ENCODE measurements at places on chromosomes 12 and 14.

- DNase-seq, result no peak
These were observed 23.7 kb downstream of the PRPF40B start for GRCh38 chr12:49646871-49647654.

DNA sequence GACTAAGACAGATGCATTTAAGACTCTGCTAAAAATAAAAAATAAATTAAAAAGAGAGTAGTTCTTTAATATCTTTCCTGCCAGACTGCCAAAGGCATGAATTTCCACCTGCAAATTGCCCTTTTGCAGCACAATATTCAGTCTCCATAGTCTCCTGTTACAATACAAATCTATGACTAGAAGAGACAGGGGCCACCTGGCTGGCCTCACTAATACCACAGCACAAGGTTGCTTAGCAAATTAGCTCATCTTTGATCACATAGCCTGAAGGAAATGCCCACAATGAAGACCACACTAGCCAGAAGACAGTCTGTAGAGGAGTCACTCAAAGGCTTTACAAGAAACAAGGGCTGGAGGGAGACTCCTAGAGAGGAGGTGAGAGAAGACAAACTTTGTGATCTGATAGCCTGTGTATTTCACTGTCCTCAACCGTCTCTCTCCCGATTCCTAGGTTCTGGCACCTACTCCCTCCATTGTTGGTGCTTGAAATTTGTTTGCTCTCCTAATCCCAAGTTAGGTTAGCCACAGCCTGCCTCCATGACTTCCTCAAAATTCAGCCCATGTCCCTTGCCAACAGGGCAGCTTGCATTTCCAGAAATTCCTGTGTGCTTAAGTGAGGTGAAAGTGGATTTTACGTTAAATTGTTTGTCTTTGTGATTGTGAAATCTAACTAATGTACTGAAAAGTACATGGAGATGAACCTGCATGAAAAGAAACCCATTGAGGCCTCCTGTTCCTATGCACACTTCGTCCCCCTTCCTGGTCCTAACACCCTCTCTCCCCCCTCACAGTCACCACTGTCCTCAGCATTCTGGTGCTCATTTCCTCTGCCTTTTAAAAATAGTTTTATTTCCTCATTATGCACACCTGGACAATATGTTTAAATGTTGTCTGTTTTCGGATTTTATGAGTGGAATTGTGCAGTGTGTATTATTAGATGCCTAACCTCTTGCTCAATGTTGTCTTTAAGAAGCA is 88.7 kb upstream of the PLXNC1 start:
- DNase-seq, result no peak

- DNase-seq, result no peak
These were observed 170.1 kb upstream of the FKBP4 start for GRCh38 chr12:2624543-2625288.

DNA sequence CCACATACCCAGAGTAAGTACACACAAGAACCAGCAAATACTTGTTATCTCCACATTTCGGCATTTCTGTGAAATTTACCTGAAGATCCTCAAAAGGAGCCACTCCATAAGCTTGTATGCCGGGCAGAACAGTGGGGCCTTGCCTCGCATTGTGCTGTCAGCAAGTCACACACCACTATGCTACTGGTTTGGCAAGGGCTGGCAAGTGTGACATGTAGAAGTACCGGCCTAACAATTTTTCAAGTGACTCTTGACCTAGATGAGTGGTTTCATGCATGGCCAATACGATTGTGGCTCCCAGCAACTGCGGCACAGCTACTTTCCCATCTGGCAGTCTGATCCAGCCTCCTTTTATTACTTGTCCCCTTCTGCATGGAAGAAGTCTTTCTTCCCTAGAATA is 69.8 kb downstream of the GAS2L3 start:
- no peak for DNase-seq

DNA sequence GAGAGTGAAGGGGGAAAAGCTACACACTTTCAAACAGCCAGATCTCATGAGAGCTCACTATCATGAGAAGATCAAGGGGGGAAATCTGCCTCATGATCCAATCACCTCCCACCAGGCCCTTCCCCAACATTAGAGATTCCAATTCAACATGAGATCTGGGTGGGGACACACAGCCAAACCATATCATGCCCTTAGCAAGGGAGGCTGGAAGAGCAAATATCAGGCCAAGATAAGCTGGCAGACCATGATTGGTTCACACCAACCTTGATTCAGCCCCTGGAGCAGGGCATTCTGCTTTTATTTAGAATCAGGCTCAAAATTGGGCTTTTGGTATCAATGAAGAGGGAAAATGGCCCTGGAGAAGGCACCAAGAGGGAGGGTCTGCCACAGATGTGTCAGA is 137.4 kb downstream of the PRKCH start:
- no peak for DNase-seq

GRCh38 chr12:75840994-75841355 is 190.6 kb downstream of the PHLDA1 start:
- DNase-seq, result no peak

DNA sequence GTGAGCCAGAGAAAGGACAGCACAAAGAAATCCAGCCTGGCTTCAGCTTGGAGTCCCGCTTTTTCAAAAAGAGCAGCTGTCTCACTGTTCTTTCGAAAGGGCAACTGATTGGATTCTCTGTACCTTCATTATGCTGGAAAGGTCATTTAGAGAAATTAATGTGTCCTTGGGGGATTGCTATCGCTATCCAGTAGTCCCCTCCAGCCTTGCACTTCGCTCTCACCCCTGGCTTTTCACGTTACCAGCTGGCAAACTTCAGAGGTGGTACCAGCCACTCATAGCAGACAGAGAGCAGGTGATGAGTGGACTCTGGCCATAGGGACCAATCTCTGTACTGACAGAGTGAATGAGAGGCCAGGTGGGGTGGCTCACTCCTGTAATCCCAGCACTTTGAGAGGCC is 11.8 kb upstream of the NUAK1 start:
- DNase-seq, result no peak

DNA sequence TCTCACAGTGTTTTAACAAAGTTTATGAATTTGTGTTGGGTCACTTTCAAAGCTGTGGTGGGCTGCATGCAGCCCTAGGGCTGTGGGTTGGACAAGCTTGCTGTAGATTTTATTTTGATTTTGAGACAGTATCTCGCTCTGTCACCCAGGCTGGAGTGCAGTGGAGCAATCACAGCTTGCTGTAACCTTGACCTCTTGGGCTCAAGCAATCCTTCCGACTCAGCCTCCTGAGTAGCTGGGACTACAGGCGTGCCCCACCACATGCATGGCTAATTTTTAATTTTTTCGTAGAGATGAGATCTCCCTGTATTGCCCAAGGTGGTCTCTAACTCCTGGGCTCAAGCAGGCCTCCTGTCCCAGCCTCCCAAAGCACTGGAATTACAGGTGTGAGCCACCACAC is 5.4 kb downstream of the MARK3 start:
- DNase-seq, result no peak

GRCh38 chr14:89773644-89774316 is 180.8 kb downstream of the EFCAB11 start:
- DNase-seq, result peak; percentile 21

DNA sequence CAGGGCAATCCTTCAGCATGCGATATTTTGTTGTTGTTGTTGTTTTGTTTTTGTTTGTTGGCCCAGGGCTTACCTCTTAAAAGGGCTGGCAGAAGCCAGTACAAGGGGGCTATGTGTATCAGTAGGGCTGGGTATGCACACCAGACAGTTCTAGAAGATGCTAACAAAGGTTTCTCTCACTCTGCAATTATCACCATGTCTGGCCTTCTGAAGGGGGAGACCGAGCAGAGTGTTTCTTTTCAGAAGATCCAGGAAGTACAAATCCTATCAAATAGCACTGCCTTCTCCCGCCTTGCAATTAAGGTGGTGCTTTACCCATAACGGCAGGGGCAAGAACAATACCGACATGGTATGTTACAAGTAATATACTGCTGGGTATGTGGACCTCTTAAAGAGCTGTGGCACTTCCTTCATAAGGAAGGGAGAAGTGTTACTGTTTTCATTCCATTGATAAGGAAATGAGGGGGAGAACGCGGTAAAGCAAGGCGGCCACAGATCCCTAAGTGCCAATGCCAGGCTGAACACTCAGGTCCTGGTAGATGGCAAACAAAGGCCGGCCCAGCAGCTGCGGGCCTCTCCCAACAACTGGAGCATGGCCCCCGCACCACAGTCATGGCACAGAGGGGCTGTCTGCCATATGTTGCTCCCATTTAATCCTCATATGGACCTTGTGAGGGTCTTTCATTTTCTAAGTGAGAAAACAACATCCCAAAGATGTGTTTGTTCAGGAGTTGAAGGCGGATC is 19.2 kb upstream of the CACNA2D4 start:
- no peak for DNase-seq

GRCh38 chr12:7784701-7785100 is 4.5 kb upstream of the NANOG start:
- DNase-seq, result no peak

DNA sequence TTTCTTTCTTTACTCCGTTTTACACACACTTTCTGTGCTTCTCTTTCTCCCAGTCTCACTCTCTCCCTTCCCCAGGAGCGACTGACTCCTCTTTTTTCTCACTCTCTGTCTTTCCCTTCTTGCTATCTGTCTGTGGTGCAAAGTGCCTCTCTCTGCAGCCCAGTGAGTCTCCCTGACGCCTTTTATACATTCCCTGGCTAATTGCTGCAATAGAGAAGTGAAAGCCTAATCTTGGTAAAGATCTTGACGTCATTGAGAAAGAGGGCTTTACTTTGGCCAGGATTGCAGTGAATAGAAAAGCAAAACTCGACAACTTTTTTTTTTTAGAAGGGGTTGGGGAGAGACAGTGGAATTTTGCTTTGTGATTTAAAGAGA is 706 bp upstream of the DIO2 start:
- DNase-seq, result no peak

DNA sequence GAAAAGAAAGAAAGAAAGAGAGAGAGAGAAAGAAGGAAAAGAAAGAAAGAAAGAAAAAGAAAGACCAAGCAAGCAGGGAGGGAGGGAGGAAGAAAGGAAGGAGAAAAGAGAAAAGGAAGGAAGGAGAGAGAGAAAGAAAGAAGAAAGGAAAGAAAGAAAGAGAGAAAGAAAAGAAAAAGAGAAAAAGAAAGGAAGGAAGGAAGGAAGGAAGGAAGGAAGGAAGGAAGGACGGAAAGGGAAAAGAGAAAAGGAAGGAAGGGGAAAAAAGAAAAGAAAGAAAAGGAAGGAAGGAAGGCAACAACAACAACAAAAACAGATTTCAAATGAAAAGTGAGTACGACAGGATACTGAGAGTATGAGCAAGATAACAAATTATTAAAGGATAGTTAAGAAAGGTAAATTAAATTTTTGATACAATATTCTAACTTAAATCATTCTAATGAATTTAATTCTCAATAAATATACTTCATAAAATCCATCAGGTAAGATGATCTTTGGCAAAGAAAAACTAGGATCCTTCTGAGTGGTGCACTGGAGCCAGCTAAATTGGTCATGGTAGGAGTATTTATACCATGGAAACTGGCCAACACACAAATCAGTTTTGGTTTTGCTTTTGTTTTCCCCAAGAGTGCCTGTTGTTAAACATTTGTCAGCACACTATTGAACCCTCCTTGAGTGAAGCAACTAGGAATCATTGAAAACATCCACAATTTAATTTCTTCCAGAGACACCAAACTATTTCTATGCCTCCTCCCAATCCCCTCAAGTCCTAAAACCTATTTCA is 56.1 kb upstream of the DYRK2 start:
- no peak for DNase-seq

GRCh38 chr12:115341442-115341841 is 657.5 kb upstream of the TBX3 start:
- DNase-seq, result no peak

DNA sequence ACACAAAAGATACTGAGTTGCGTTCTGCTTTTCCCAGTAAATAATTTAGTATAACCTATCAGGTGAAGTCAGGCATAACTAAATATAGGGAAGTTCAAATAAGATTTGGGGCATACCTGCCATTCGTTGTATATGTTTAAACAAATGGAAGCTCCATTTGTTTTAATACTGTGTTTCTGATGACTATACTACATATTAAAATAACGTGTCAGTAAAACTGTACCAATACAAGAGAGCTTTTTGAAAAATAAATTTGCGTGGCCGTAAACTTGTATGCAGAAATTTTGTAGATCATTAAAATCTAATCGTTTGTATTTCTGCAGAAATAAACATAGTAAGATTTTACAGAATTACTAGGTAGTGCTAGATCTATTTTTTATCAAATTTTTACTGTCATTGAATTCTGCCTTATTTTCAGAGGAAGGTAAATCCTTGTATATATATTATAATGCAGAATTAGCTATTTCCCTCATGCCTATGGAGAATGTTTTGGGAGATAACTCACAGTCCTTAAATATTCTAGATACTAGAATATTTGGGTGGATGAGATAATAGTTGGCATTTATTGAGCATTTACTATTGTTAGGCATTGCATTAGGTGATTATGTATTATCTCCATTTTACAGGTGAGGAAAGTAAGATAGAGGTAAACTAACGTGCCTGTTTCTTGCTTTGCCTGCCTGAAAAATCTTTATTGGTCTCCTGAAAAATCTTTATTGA is 1.5 kb downstream of the SCFD1 start:
- no peak for DNase-seq

DNA sequence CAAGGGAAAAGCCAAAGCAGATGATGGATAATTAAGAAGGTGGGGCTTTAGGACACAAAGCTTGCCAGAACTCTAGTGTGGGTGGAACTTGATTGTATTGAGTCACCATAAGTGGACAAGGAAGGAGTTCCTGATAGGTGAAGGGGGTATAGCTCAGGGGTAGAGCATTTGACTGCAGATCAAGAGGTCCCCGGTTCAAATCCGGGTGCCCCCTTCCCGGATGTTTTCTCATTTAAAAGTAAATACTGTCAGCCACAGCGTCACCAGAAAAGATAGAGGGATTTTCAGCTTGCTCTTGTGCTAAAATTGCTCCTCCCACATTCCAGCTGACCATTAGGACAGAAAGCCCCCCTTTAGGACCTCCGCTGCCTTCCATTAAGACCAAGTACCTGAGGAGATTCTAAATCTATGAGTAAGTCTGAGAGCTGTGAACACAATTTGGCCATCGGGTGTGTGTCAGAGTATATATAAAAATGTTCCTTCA is 36.6 kb downstream of the DCAF4 start:
- DNase-seq, result no peak

- no peak for DNase-seq
These were observed 47.3 kb downstream of the ELK3 start for GRCh38 chr12:96241431-96241830.

DNA sequence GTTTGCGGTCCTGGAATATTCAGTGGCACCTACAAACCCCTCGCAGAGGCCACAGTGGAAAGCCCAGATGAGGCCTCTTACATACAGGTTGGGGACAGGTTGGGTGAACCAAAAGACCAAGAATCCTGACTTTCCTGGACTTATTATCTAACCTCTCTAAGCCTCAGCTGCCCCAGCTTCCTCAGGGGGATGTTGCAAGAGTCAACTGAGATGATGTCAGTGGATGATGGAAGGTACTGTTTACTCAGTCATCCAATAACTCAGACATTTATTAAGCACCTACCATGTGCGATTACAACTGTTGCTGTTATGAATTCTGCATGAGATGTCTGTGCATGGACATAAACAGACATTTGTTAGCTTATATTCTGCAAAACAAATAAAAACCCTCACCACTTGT is 72.8 kb downstream of the RFX4 start:
- no peak for DNase-seq
